Common myeloid progenitor, CD34-positive (primary cell): ENCODE measurements at places on chromosomes 12 and 14.

- peak; percentile 22 for DNase-seq
Observed at GRCh38 chr14:103031956-103032355, 25.4 kb downstream of the CDC42BPB start.

DNA sequence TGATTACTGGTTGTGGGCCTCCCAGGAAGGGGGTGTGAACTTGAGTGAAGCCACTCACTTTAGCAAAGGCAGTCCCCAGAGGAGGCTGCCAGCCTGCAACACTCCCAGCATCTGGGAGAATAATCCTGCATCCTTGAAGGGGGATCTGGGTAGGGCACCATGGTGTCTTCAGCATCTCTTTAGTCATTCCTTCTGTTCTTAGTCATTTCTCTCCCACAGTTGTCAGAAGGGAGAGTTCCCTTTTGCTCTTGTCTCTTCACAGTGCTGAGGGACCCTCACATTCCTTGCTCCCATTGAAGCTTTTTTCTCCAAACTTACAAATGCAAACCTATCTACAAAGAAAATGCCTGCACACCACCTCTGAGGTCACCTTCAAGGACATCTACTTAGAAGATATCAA is 48.1 kb upstream of the CIT start:
- no peak for DNase-seq

DNA sequence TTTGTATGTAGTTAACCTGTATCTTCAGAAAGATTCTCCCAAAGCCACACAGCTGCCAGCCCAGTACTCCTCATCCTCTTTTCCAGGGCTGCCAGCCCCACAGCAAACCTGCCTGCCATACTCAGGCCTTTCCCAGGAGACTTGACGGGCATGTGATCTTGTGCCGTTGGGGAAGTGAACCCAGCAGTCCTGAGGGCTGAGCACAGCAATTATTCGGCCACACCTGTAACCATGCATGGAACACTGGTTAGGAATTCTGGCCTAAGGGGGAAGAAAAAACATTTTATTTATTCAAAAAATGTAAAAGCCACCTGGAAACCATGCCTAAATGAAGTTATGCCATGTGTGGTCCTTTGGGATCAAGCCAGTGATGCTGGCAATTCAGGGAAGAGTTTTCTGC is 145.3 kb downstream of the GRIN2B start:
- no peak for DNase-seq

DNA sequence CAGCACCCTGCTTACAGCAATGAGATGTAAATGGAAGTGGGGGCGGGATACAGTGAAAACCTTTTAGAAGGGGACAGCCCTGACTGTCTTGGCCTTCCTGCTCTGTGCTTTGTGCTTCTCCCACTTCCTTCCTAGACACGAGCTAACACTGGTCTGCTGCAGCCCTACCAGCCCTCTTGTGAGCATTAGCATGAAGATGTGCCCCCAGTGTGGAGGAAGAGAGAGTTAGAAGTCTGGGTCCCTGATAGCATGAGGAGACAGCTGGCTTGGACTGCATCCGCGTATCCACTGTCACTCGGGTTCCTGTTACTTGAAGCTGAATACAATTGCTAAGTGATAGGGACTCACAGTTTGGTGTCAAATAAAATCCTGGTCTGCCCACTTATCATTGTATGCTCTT is 248.1 kb upstream of the SOX5 start:
- DNase-seq = no peak

- no peak for DNase-seq
Observed at GRCh38 chr12:51898506-51898905, 8.8 kb upstream of the ACVRL1 start.

GRCh38 chr14:53226553-53226952 is 73.4 kb upstream of the DDHD1 start:
- no peak for DNase-seq

DNA sequence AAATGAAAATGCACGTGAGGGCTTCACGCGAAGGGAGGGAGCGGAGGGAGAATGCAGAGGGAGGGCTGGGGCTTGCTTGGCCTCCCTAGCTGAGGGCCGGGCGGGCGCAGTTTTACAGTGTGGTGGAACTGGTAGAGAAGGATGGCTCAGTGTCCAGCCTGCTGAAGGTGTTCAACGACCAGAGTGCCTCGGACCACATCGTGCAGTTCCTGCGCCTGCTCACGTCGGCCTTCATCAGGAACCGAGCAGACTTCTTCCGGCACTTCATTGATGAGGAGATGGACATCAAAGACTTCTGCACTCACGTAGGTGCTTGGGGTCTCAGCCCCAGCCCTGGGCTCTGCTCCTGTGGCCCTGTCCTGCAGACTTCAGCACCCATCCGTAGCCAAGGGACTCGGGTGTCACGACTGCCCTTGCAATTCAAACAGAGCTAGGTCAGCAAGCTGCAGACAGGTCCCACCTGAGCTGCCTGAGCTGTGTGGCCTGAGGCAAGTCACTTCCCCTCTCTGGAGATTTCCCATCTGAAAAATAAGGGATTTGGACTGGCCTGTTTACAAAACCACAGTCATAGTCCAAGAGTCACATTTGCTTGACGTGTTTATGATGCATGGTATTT is 18.4 kb downstream of the OTUB2 start:
- no peak for DNase-seq
